ENCODE measurements at places on chromosomes 7 and 10.

DNA sequence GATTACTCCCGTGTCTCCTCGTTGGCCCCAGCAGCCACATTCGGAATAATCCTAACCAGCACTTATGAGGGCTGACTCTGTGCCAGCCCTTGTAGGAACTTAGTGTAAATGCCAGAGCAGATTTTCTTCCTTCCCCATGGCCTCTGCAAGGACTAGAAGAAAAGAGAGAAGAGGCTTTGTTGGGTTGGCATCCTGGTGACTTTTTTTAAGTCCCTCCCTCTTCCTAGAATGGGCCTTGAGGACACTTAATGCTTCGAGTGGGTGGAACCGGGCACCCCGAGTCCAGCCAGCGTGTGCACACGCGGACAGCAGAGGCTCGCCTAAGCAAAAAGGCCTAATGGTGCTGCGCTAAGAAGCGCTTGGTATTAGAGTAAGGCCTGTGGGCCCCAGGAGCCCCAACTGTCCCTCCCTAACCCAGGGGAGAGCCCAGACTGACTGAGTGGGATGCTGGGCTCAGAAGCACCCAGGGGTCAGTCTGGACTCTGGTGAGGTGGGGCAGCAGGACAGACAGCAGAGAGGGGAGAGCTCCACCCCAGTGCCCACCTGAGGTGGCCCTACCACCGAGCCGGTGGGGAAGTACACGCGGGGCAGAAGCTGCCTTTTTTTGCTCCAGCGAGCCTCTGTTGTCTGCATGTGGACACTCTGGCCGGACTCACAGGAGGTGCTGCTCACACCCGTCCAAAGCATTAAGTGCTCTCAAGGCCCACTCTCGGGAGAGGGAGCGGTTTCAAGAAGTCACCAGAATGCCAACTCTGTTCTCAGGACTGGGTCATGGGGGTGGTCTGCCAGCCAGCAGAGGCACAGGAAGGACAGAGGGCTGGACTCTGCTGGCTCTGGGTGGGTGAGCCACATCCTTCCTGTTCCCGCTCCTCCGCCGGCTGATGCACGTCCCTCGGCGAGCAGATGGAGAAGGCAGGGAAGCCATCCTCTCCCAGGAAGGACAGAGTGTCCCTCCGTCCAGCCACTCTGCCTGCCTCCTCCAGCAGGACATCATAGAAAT lies 12.5 kb downstream of the ITPRIP start:
- DNase-seq, result no peak

- no peak for DNase-seq
Measured at GRCh38 chr7:8829100-8829499, 395.7 kb downstream of the NXPH1 start.

DNA sequence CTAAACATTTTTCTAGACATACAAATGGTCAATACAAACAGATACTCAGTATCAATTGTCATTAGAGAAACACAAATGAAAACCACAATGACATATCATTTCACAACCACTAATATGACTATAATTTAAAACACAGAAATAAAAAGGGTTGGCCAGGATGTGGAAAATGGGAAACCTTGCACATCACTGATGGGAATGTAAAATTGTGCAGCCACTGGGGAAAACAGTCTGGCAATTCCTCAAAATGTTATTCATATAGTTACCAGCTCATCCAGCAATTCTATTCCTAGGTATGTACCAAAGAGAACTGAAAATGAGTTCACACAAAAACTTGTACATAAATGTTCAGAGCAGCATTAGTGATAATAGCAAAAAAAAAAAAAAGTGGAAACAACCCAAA lies 106.1 kb upstream of the LRRTM3 start:
- DNase-seq, result no peak

DNA sequence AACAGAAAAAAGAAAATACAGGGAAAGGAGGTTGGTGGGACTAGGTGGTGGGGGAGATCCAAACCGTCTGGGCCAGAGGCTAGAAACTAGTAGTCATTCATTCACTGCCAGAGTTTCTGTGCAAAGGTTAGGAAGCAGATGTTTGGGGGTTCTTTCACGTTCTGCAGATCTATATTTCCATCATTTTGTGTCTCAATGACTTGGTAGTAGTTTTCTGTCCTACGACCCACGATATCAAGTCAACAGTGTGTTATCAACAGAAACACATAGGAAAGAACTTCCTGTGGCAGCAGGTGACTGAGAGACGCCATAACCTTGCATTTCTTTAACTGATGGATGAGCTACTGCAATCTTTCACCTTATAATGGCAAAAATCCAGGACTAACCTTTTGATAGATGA lies 1.8 kb downstream of the CEP55 start:
- DNase-seq, result no peak

GRCh38 chr10:111523016-111523415 lies 446.2 kb downstream of the ADRA2A start:
- no peak for DNase-seq

Data from central memory CD8-positive, alpha-beta T cell (primary cell).